ENCODE measurements at places on chromosomes 6 and 20.

GRCh38 chr6:17057322-17057721 is 44.5 kb upstream of the STMND1 start:
- DNase-seq = no peak

DNA sequence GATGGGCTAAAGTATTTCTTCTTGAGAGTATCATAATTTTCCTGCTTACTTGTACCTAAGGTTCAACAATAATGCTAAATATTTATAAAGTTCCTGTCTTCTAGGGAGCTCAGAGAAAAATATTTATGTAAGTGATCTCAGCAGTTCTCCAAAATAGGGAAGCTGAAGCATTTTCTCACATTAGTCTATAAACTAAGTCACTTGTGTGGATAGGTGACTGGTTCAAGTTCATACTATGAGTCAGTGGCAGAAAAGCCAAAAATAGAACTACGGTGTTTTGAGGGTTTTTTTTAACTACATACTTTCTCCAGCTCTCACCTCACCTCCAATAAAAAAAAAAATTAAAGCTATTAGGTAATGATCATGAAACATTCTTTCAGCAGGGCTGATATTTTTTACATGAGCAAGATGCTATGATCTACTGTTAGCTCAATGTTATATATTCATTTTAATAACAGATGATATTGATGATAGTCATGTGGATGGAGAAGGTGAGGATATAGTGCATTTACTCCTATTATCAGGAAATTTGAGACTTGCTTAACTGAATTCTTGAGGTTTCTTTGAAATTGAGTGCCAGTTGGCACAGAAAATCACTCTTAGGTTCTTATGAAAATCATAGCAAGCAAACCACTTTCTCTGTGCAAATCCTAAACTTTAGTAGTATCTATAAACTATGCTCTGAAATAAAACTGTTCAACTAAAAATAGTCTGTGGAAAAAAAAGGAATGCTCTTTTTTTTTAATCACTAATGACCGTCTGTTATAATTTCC is 4.1 kb upstream of the MOXD1 start:
- DNase-seq = peak; percentile 48

DNA sequence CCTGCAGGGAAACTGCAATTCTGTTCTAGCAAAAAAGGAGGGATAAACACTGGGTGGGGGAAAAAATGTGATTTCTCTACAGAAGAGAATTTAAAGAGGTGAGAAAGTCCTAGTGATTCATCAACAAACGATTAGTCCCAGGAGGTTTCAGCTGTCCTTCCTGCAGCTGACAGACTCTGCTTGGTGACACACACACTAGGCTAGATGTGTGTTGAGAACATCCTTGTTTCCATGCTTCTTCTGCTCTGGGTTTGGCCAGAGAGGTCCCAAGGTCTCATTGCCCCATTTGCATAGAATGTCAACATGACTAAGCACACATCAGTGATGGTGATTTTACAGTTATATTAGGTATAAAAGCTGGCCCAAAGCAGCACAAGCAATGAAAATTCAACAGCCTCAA is 258.3 kb downstream of the NFATC2 start:
- DNase-seq = no peak

GRCh38 chr6:118650582-118651281 is 659 bp downstream of the CEP85L start:
- DNase-seq = peak; percentile 56

GRCh38 chr20:41234546-41234945 is 83.0 kb downstream of the ZHX3 start:
- DNase-seq = no peak

GRCh38 chr6:45640081-45640491 is 262.4 kb upstream of the SUPT3H start:
- no peak for DNase-seq

DNA sequence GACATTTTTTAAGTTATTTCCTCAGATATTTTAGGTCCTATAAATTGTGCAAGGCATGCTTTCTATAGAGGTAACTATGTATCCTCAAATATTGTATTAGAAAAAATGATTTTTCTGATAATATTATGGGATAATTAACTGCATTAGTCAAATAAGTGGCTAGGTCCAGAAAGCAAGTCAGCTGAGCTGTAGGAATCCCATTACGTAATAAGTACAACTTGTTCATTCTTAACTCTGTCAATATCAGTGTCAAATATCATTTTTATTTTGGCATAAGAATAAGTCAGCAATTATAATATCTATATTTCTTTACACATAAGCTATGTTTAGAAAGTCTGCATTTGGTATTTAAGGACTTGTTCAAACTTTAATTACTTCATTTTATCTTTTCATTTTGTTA is 830.9 kb upstream of the GJE1 start:
- no peak for DNase-seq

- no peak for DNase-seq
These were observed 253.3 kb downstream of the ERMARD start for GRCh38 chr6:170004585-170005210.

- no peak for DNase-seq
These were observed at the start of gene TMEM151B for GRCh38 chr6:44269921-44270525. Gene TMEM151B, plus strand, starts transcription at chr6:44270450. Its CDS starts 293 bp downstream, at chr6:44270743.

DNA sequence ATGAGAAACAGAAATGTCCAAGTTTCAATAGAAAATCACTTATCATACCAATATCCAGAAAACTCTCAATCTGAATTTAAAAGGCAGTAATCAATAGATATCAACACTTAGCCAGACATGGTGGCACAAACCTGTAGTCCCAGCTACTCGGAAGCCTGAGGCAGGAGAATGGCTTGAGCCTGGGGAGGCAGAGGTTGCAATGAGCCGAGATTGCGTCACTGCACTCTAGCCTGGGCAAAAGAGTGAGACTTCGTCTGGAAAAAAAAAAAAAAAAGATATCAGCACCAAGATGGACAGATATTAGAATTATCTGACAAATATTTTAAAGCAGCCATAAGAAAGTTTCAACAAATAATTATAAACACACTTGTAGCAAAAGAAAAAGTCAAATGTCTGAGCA is 47.0 kb downstream of the TCP11 start:
- DNase-seq = no peak

- no peak for DNase-seq
These were observed 94.1 kb downstream of the YTHDF1 start for GRCh38 chr20:63121749-63122405.

GRCh38 chr6:94071835-94072234 is 652.5 kb upstream of the EPHA7 start:
- DNase-seq = no peak

GRCh38 chr6:35139924-35140638 is 1.1 kb downstream of the TCP11 start:
- DNase-seq = peak; percentile 62

GRCh38 chr20:47557218-47557617 is 55.5 kb downstream of the NCOA3 start:
- DNase-seq = no peak

- no peak for DNase-seq
These were observed 18.5 kb upstream of the ZC3H12D start for GRCh38 chr6:149503276-149503675.

- DNase-seq = no peak
These were observed 64.8 kb downstream of the UTRN start for GRCh38 chr6:144349690-144350527.

DNA sequence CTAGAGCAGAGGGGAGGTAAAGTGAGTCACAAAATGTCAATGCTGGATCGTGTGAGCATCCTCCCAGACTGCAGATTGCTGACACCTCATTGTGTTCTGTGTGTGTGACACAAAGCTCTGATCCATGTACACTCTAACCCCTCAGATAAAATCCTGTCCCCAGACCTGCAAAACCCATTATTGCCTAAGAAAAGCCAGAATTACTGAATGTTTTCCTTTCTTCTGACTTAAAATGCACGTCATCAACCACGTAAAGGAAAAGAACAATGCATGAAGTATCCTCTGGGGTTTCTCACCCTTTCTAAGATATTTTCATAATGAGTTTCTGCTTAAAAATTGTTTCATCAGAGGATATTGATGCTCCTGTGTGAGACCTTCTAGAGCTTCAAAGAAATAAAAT is 218.0 kb upstream of the PREP start:
- no peak for DNase-seq

- peak; percentile 46 for DNase-seq
These were observed 472 bp upstream of the PAQR8 start for GRCh38 chr6:52361414-52361944.

DNA sequence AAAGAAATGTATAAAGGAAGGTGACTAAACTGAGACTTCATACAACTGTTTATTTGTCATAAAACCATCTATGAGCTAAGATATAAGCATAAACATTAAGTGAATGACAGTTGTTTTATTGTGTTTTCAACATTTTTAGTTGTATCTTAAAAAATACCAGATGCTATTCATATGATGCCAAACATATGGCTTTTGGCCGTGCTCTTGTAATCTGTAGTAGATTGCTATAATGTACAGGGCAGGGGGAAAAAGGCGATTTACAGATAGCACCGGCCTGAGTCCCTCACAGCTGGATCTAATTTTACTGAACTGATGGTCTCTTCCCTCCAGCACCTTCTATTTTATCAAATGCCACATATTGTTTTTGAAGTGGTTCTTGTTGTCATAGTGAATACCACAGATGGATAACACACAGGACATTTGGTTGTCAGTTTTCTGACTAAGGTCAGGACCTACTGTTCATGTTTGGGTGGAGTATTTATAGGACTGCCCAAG is 48.2 kb downstream of the CENPW start:
- no peak for DNase-seq

- no peak for DNase-seq
These were observed 107.2 kb upstream of the PLEKHG1 start for GRCh38 chr6:150492507-150492906.

Measured in GM13976 (cell line).